ENCODE measurements at places on chromosomes 3 and 15.

DNA sequence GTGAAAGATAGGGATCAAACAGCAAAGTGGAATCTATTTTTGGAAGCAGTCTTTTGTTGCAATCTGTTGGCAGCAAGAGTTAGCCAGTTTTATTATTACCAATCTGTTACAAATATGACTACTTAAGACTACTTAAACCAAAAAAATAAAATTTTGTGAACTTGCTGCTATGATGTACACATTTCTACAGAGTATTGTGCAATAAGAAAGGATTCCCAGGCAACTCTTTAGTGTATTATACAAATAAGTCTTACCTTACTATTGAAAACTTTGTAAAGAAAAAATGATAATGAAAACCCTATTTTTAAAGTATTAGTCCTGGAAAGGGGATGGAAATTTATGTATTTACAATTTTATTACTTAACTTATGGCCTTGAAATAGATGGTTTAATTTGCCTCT is 44.7 kb downstream of the CADM2 start:
- no peak for DNase-seq

GRCh38 chr15:90711842-90712241 is 5.3 kb upstream of the BLM start:
- DNase-seq: no peak

GRCh38 chr3:49469037-49469935 is 781 bp upstream of the DAG1 start:
- DNase-seq: no peak

DNA sequence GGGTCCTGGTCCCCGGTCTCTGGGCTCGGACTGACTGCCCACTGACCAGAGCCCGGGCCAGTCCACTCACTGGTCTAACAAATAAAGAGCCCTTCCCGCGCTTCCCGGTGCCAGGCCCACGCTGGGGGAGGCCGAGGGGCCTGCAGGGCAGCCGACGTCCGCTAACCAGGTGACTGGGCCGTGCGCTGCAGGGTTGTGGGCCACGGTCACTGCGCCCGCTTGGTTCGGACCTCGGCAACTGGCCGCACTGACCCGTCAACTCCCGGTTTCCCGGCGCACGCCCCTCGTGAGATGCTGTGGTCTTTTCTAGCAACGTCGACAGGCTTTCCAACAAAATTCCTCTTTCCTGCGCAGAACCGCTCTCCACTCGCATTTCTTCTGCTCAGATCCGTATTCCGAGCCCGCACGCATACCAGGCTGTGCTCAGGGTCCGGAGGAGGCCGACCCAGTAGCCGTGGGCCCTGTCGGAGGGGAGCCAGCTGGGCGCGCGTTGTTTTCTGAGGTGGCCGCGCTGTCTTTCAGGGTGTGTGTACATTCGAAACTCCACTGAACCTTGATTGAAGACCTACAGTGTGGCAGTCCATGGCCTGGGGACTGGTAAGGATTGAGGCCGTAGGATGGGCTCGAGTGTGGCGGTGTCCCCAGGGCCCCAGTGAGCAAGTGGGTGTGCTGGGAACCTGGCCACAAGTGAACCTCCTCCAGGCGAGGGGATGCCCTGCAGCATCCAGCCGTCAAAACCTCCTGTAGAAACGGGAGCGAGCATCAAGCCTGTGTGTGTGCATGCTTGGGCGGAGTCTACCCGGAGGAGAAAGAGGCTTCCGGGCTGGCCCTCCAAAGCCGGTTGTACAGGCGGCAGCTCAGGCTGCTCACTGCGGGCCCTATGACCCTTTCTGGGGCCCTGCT is 875 bp upstream of the NT5DC2 start:
- DNase-seq: no peak

DNA sequence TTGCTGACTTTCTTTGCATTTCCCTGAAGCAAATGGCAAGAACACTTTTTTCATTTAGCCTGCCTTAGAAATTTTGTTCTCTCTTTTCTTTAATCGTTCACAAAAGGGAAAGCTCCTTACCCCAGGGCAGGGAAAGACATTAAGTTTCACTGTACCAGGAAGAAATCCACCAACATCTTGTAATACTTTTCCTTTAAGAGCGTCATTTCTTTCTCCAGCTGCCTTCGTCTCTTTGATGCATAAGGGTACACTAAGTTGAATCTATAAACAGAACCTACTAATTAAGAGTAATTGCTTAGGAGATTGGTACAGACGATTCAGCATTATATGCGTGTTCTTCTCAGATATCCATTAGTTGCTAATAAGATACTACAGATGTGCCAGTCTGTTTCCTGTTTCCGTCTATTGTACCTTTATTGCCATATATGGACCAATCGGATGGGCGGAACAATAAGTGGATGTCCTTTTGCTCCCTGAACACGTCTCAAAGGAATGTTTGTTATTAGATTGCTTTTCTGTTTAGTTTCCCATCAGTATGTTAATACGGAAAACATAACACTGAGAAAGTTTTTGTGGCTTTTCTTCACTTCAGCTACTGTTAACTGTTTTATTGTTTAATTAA is 276.7 kb upstream of the RARB start:
- DNase-seq: no peak

- no peak for DNase-seq
These were observed 19.9 kb upstream of the RPL29 start for GRCh38 chr3:52015438-52016228.

DNA sequence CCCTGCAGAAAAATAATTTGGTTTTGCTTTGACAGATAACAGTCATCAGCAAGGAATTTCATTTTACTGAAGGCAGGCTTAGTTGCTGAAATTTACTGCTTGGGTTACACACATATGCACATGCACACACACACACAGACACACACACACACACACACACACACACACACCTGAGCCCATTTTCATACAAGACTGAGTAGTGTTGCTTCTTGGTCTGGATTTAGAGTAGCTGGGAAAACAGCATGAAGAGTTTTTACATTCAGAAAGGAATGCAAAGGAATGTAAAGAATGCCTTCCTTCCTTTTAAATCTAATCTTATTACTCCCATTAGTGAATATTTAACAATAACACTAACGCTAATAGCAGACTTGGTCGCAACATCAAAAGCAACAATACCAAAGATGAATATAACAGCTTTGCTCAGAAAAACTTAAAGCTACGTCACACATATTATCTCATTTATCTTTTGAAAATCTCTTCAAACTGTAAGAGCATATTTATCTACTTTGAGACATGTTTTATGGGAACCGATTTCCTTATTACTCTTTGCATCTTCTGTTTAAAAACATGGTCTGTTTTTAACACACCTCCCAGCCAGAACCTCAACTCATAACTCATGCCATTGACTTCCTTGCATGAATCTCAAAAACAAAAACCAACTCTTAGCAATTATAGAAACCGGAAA is 32.5 kb downstream of the RFTN1 start:
- DNase-seq: no peak

DNA sequence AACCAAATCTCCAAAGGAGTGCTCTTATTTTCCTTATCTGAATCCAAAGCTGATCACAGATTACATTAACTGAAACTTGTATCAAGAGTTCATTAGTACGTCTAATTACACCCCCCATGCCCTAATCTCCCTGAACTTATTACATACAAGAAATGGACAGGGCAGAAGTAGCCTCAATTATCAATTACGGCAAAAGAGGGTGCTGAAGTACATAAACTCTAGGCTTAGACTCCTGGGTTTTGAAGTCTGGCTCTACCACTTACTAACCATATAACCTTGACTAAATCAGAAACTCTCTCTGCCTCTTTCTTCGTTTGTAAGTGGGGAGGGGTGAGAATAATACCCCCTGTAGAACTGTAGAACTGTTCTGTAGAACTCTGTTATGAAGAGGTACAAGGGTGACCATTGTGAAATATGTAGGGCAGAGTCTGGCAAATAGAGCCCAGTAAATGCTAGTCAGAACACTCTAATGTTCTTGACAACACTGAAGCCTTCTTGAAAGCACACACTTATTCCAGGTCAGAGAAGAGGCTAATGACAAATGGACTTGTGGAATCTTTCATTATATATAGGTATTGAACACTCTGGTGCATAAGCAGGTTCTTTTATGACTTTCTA is 19.6 kb upstream of the OR5K4 start:
- DNase-seq: peak; percentile 15

GRCh38 chr3:48128774-48129173 is 59.4 kb downstream of the CDC25A start:
- no peak for DNase-seq

- no peak for DNase-seq
These were observed 13.2 kb upstream of the EDC3 start for GRCh38 chr15:74709011-74709410.

- no peak for DNase-seq
These were observed 55.9 kb downstream of the SGO1 start for GRCh38 chr3:20130106-20130505.

DNA sequence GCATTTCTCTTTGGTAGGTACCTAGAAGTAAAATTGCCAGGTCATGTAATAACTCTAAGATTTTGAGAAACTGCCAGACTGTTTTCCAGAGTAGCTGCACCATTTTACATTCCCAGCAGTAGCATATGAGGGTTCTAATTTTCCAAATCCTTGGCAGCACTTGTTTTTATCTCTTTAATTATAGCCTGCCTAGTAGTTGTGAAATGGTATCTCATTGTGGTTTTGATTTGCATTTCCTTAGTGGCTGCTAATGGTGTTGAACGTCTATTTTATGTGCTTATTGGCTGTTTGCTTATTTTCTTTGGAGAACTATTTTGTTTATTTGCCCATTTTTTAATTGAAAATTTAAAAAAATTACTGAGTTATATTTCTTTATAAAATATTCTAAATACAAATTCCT is 117.9 kb downstream of the TCF12 start:
- no peak for DNase-seq

DNA sequence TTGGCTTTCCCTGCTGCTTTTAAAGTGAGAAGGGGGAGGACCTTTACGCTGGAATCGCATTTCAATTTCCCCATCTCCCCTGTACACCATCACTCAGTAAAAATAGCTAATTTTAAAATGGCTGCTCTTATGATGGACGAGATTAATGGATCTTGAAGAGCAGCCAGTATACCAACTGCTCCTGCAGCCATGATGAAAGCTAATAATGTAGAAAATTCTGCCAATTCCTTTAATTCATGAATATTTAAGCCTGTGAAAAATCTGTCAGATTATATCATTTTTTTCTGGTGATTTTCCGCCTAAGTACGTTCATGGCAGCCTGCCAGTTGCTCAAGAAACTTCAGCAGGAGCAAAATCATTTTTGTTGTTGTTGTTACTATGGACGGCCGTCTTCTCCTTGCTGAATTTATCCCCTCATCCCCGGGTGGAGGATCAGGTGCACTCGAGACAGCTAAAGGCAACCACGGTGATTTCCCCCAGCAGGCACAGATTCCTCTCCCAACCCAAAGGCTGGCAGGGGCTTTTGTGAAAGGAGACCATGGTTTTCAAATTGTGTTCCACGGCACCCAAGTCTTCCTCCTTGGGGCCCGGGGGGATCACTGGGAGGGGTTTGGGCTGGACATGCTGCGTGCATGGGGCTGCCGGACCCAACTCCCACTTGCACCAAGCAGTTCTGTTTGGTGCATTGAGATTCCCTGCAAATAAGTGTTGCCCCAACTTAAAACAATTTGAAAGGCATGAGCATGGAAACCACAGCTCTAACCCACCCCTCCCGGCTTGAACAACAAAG is 289.6 kb downstream of the UACA start:
- no peak for DNase-seq

- DNase-seq: no peak
These were observed 78.1 kb upstream of the CGNL1 start for GRCh38 chr15:57298204-57298603.

GRCh38 chr3:26307192-26307591 is 315.4 kb upstream of the LRRC3B start:
- DNase-seq: no peak

DNA sequence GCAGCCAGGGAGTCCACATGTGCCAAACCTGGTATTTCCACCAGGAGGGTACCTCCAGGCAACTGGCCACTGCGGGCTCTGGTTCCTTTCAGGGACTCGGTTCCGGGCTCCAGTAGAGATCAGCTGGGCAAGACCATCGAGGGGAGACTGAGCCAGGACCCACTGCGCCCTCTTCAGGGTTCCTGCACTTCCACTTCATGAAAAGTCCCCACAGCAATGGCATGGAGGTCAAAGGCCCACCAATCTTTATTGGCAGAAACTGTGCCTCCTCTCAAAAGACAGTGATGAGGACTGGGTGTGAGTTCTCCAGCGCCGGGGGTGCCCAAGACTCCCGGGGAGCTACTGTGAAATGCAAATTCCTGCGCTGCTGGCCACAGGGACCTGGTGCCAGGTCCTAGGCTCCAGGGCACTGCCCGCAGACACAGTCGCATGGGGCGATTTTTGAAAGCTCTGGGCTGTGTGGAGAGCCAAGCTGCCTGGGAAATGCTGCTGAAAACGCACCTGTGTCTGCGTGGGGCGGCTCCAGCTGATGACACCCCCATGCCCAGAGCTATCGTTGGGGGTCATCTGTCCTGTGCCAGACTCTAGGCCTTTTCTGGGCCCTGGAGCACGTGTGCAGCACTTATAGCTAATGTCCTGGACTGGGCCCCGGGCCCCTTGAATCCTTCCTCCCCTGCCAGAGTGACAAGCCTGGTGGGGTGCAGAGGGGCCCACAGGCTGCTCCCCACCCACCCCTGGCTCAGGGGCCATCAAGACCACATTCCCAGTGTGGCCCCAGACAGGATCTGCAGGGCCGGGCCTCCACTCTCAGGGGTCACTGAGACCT is 144.0 kb downstream of the NSMCE3 start:
- DNase-seq: no peak

- no peak for DNase-seq
These were observed 155.9 kb upstream of the BCL6 start for GRCh38 chr3:187900993-187901755.

GRCh38 chr3:41845826-41846225 is 116.1 kb downstream of the ULK4 start:
- no peak for DNase-seq

DNA sequence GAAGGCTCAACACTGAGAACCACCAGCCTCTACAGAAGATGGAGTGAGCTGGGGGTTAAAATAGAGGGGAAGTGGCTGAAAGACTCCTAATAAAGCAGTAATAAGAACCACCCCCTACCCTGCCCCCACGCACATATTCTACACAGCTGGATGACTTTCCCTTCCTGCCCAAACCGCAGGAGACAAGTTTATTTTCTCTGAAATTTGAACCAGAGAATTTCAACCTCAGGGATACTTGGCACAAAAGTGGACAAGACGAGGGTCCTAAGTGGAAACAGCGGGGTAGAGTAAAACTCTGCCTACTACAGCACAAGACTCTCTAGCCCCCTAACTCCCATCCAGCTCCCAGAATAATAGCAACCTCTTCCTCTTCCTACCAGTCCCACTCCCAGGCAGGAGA is 28.4 kb downstream of the USF3 start:
- no peak for DNase-seq

GRCh38 chr3:113454057-113454456 is 12.8 kb upstream of the CFAP44 start:
- DNase-seq: no peak

DNA sequence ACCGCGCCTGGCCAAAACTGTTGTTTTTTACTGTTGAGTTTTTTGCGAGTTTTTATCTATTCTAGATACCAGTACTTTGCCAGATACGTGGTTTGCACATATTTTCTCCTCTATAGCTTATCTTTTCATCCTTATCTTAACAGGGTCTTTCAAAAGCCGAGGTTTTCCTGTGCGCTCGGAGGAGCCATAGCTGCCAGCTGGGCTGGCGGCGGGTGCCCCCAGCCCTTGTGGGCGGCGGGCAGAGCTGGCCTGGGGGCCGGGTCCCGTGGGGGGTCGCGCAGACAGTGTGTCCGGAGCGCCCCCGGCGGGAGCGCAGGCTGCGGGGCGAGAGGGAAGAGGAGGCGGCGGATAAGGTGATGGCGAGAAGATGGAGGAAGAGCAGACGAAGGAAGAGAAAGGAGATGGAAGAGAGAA is 11.1 kb upstream of the EIF4A2 start:
- DNase-seq: no peak
